NCI-H2107 (cell line): ENCODE measurements at places on chromosomes 2 and 18.

- peak; percentile 17 for DNase-seq
These were observed 50.3 kb downstream of the ACTR2 start for GRCh38 chr2:65277791-65278483.

DNA sequence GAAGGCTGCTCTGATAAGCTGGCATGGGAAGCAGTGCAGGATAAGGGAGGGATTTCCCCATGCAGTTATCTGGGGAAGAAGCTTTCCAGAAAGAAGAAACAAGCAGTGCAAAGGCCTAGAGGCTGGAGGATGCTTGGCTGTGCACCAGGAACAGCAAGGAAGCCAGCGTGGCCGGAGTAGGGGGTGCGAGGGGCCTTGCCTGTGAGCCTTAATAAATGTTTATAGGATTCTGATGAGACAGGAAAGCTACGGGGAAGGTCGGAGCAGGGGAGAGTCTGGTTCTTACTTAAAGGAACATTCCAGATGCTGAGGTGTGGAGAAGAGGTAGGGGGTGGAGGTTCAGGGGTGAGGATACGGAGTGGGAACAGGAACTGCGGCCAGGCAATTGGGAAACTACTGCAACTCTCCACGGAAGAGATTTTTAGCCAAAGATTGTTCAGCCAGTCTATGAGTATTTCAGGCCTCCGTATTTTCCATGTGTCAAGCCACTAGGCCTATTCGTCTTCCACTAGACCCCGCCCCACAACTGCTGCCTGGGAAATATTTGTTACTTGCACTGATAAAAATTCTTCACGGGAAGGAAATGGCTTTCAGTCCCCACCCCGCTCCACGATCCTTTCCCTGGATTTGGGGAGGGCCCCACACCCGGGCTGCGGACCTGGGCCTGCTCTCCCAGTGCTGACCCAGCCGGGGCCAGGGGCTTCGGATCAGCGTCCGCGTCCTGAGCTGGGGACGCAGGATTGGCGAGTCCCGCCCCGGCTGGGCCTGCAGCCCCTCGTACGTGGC lies 516 bp downstream of the EIF2AK2 start:
- DNase-seq = no peak

DNA sequence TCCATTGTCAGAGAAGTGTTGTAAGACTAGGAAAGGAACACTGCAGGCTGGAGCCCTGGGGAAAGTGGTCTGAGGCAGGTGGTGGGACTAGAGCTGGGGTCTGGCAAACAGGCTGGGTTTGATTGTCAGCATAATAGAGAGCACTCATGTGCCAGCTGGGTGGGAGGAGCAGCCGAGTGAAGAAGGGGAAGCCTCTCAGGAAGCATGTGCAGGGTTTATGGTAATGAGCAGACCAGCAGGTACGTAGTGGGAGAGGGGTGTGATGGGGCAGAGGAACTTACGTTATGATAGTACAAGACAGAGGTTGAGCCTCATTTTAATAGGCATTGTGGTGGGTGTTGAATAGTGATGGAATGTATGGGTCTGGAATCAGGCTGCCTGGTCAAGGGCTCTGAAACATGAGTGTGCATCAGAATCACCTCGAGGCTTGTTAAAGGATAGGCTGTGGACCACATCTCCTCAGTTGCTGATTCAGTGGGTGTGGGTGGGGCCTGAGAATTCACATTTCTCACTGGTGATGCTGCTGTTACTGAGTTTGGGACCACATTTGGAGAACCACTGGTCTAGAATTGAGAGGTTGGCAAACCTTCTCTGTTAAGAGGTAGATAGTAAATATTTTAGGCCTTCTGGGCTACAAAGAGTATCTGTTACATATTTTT lies 1.7 kb upstream of the MGAT5 start:
- DNase-seq = no peak

DNA sequence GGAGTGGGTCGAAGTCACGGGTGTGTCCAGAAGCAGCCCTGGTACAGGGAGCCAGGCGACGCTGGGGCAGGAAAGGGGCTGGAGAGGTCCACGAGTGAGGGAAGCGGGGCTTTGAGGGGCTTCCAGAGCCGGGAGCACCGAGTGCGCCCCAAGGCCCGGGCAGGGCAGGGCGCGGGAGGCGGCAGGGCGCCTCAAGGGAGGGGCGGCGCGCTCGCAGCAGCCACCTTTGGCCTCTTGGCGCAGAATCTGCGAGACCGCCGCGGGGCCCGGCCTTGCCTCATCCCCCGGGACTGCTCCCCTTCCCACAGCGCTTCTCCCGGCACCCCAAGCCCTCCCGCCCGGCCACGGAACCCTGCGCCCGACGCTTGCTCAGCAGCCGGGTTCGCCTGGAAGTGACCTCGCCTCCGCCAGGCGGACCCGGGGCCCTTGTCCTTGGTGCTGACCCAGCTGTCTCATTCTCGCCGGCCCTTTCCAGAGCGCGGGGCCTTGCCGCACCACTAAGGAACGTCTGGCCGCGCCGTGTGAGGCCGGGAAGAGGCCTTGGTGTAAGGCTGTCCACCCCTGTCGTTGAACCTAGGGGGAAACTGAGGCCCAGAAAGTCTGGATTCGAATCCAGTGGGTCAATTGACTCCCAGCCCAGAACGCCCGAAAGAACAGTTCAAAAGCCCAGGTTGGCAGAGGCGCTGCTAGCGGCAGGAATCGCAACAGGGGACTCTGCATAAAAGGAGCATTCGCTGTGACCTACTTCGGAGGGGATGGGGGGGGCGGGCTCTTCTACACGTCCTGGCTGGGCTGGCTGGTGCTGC lies 584 bp upstream of the DNER start:
- no peak for DNase-seq

- peak; percentile 40 for DNase-seq
These were observed 165.9 kb upstream of the ID2 start for GRCh38 chr2:8515864-8516533.

DNA sequence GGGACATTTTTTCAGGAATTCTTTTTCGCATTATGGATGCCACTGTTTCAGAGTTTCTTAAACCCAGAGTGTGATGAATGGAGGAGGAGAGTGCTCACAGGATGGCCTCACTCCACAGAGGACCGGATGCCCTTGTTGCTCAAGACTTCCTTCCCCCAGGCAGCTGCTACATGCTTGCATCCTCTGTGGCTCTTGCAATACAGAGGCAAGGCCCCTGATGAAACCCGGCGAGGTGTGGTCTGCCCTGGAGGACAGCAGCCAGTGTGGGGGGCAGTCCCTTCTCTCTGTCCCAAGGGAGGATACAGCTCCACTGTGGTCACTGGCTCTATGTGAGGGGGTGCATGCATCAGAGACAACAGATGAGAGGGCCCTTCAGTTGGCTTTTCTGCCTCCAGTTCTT lies 109.6 kb downstream of the SH3RF3 start:
- no peak for DNase-seq
